ENCODE measurements at places on chromosomes 12 and 14.

DNA sequence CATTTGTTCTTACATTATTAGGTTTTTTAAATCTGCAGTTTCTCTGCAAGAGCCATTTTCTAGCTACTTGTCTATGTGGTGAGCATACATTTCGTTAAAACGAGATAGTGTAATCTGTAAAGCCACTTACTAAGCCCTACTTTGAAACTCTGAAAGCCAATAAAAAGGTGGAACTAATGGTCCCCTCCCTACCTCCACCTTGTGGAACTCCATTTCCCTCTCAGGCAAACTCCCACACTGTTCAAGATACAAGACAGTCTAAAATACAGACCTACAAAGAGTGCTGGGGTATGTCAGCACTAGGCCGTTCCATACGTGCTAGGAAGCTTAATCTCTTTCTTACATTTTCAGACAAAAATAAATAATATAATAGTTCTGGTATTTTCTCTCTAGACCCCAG is 74.1 kb downstream of the DUSP6 start:
- DNase-seq = no peak

GRCh38 chr14:57268161-57269069 is at the start of the genes AP5M1 and EXOC5:
Gene AP5M1 (plus strand): TSS chr14:57268971. CDS start chr14:57269315, 344 bp downstream.
Gene EXOC5 (minus strand): TSS chr14:57268905. CDS start chr14:57268648, 257 bp downstream.
- peak; percentile 93 for DNase-seq

DNA sequence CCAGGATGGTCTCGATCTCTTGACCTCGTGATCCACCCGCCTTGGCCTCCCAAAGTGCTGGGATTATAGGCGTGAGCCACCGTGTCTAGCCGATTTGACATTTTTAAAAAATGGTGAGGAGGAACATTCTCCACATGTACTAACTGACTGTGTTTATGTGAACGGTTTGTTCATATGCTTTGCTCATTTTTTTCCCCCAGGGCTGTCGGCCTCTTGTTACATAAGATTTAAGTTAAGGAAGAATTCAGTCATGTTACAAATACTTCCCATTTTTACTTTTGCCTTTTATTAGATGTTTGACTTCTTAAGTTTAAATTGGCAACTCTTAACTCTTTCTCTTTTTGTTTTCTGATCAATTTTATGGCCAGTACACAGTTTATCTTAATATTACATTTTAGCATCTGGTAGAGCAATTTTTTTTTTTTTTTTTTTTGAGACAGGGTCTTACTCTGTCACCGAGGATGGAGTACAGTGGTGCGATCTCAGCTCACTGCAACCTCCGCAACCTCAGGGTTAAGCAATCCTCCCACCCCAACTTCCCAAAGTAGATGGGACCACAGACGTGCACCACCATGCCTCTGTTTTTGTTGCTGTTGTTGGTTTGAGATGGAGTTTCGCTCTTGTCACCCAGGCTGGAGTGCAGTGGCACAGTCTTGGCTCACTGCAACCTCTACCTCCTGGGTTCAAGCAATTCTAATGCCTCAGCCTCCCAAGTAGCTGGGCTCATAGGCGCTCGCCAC is 9.6 kb downstream of the GNS start:
- DNase-seq = no peak

- DNase-seq = no peak
Observed at GRCh38 chr14:36767603-36768281, 106.1 kb downstream of the PAX9 start.

- DNase-seq = no peak
Observed at GRCh38 chr14:96104469-96105057, 65.4 kb downstream of the C14orf132 start.

DNA sequence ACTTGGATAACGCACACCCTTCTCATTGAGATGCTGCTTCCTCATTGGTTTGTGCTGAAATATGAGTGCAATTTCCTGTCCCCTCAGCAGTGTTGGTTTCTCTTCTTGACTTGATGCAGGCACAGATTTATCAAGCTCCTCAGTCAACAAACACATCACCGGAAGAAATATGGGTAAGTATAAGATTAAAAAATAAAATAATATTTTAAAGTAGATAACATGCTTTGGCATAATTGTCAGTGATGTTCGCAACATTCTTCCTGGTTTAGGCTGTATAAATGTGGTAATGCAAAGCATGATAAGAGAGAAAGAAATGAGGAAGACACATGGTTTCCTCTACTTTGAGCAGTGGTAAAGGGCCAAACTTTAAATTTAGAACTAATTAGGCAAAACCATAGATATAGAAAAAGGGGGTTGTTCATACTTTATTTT is at the start of gene GPR65:
GPR65 (plus strand) TSS at position 86 of the 432 bp plus-strand sequence. CDS start 5,713 bp downstream, outside the sequence.
- no peak for DNase-seq

DNA sequence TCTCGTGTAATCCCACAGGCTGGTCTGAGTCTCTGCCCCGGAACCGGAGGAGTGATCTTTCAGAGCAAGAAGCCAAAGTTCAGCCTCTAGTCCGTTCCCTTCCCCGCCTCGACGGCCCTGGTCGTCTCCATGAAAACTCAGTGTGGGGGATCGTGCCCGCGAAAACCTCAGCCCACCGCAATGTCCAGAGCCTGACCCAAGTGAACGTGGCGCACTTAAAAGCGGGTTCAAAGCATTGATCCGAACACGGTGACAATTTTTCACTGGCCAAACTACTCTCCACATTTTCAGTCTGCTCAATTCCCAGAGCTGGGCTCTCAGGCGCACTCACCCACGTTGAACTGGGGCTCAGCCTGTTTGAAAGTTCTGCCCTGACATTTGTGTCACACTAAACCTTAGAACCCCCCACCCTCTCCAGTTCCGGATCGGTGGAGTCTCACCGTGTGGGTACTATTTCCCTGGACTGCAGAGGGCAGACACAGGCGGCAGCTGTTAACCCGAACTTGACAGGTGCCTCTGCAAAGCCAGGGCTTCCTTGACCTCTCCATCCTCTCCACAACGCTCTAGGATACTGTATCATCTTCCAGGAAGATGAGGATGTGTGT is 886 bp upstream of the PRICKLE1 start:
- DNase-seq = peak; percentile 25

GRCh38 chr14:67503331-67503730 is 14.8 kb upstream of the TMEM229B start:
- no peak for DNase-seq

DNA sequence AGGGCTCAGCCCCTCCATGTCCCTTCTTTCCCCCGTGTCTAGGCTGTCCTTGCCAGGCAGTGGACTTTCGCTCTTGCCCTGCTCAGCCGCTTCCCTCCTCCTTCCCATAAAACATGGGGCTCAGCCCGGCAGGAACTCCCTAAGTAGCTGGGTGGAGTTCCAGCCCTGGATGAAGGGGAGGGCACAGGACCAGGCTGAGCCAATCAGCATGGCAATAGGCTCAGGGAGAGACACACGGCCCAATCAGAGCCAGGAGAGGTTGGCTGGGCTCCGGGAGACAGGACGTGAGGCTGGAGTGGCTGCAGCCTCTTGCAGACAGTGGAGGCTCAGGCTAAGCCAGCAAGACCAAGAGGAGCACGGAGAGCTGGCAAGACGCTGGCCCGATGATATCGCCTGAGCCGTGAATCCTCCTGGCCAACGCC is 54.3 kb downstream of the GALNT9 start:
- no peak for DNase-seq

DNA sequence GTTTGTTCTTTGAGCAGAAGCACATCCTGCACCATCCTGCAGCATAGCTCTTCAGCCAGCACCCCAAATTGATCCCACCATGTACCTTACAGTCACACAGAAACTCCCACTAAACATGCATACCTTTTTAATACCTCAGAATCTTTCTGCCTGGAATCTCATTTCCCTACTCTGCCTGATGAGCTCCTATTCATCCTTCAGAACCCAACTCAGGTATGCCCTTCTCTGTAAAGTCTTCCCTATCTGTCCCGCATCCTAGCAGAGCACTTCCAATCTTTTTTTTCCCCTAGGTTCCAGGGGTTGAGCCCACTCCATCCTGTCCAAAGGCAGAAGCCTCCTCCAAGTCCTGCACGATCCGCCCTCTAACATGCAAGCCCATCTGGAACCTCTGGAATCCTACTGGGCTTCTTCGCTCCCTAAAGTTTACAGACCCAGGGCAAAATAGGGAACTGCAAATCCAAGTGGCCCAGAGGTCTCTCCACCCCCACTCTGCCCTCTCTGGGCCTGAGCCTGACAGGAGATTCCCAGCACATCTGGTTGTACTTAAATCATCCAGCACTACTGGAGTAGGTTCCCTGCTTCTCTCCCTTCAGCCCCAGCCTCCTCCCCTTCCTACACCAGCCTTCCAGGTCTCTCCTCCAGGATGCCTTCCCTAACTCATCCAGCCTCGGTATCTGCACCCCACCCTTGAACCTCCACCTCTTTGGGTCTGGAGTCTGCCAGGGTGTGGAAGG is 4.1 kb upstream of the FIGNL2 start:
- no peak for DNase-seq

DNA sequence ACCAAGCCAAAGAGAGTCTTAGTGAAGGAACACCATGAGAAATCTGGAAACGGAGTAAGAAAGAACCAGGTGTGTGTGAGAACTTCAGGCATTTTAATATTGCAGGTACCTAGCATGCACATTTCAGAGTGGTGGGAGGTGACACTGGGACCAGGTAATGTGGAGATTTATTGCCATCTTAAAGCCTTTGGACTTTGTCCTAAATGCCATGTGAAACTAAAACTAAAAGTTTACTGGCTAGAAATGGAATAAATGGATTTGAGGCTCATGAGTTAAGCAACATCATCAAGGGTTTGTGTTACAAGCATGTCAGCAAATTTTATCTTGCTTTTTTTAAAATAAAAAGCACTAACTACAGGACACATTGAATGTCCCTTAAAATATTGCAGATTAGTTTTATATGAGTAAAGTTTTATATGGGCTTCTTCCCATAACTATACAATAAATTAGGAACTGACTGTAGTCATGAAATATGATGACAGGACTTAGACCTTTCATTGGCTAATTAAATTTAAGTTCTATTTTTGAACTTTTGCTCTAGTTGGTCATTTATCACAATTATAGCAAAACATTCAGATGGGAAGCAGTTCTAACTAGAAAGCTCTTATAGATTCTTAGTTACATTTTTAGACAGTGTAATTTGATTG is 721.1 kb upstream of the NOVA1 start:
- DNase-seq = no peak

- DNase-seq = no peak
Observed at GRCh38 chr12:62426089-62426488, 40.5 kb upstream of the MON2 start.

DNA sequence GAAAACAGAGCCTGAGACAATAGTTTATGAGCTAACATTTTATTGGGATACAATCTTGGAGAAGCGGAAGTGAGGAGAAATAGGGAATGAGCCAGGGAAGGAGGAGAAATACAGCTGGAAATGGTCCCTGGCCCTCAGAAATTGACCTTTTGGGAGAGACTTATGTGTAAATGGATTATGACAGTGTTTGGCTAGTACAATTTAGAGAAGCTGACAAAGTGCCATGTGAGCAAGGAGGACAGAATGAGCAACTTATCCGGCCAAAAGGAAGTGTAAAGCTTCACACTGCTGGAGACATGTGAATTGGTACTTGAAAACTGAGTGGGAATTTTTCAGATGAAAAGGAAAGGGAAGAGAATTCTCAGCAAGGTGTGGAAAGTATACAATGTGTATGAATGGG is 2.9 kb downstream of the GLIPR1 start:
- DNase-seq = no peak

GRCh38 chr14:103522649-103523574 is at the start of gene CKB:
Gene CKB (minus strand): TSS chr14:103522830. CDS start chr14:103522493, 337 bp downstream.
- no peak for DNase-seq

DNA sequence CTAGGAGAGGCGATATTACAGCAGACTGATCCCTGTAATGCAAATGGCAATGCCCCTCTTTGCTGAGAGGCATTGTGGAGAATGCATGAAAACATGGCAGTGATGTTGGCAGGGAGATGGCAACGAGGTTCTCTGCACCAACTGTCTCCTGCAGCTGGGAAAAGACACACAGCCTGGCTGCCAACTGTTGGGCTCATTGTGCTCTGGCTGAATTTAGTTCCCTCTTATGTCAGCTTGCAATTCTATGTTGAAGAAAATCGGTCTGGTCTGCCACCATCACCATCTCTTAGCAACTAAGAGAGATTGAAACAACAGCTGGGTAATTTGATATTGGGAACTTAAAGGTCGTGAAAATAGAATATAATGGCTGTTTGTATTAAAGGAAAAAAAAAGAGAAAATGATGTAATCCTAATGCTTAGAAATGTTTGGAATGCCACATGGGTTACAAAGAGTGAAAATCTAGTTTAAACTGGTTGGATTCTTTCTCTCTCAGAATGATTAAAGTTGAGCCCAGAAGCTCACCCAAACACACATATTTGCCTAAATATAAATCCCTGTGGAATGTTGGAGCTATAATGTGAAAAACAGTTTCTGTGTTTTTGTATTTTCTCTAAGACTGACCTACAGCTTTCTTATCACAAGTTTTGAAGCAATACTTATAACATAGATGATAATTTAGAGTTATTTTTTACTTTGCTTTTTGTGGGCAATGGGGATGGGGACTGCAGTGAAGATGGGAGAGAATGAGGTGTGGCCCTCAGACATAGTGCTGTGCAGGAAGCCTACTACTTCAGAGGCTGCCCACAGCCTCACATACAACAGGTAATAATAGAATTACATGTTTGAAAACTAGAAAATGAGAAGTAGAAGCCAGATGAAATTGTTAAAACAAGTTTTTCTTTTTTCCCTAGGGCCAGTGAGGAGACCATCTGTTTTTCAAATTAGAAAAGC is 143.7 kb downstream of the AKAP6 start:
- no peak for DNase-seq

DNA sequence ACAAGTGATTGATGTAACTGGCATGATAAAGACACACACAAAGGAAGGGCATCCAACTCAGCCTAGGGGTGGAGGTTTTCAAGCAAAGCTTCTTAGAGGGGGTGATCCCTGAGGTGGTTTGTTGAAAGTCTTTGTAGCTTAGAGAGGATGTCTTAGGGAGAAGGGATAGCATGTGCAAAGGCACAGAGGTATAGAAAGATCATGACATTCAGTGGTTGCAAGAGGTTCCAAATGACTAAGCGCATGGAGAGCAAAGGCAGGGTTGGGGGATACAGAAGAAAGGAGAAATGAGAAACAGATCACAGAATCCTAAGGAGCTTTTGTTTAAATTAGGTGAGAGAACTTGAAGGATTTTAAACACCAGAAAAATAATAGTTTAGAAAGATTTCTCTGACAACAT is 5.2 kb upstream of the CCT2 start:
- DNase-seq = no peak

DNA sequence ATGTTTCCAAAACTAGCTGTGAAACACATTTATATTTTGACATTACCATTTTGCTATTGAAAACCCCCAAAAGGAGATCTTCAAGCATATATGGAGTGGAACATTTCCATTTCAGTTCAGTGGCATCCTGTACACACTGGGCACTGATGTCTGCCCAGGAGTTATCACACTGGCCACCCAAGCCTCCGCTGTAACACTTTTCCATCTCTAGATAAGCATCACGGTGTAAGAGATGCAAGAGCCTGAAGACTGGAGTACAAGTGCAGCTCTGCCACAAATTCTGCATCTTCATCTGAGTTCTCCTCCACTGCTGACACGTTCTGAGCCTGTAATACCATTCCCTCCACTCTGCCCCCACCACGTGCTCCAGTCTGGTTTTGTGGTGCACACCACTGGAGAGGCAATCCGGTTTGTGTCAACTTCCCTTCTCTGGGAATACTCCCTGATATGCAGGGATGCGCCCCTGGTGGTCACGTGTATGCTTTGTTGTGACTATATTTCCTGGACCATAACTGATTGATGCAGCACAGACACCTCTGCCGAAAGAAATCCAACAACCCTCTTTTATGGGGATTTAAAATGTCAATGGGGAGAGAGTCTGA is 12.7 kb downstream of the SPTLC2 start:
- no peak for DNase-seq
